ENCODE measurements at places on chromosomes 3 and 15.
A peak's percentile ranks its signal among the peaks of the same experiment; 100 is the strongest.

GRCh38 chr3:18443665-18444594, 18.8 kb upstream of the SATB1 start:
- no peak for DNase-seq

GRCh38 chr3:12719984-12720898, 38.8 kb downstream of the TMEM40 start:
- DNase-seq = peak; percentile 48

DNA sequence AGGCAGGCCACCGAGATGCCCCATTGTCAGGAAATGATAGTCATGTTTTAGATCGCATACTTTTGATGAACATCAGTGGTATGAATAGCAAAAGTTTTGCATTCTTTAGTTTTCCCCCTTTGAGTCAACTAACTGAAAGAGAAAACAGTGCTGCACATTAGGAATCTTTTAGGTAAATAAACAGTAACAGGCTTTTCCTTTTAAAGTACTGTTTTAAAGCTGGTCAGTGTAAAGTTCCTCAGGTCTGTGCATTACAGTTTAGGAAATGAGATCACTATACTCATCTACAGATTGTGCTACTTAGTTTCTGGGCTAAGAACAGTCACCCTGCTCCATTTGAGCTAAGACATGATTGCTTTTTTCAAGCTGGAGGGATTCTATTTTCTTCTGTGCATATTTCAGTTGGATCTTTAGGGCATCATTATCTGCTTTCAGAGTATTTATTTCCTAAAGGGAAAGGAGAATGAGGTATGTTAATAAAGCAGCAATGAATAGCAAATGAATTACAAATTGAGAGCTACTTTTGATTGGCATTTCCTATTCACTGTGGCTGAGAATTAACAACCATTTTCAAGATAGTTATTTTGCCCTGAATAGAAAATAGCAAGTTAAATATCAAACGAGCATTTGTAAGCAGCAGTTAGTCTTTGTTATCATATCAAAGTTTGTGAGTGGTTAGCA, 36.5 kb downstream of the FAM98B start:
- peak; percentile 34 for DNase-seq

GRCh38 chr3:85567071-85567676, 608.4 kb downstream of the CADM2 start:
- no peak for DNase-seq

DNA sequence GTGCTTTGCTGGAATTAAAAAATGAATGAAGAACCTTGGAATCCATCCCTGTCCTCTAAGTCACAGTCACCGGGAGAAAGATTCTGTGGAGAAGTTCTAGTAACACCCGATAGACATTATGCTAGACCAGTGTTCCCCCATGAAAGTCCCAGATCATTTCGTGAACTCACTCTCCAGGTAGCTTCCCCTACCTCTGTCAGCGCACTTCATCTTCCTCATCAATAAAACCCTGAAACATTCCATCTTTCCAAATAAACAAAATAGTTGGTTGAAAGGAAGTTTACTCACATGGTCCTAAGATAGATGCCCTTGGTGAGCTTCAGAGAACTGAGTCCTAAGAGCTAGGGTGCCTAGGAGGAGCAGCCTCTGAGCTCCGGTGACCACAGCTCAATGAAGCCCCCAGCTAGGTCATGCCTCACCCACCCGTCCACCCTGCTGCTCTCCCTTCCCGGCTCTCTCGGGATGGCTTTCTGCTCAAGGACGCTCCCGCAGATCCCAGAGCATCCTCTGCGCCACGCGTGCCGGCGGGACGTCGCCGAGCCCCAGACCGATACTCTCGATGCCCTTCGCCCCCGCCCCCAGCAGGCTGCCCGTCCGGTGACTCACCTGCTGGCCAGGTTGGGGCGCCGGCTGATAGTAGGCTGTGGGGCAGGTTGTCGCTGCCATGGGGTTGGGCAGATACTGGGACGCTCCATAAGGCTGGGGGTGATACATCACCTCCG, 776 bp downstream of the VGLL3 start:
- DNase-seq = no peak

DNA sequence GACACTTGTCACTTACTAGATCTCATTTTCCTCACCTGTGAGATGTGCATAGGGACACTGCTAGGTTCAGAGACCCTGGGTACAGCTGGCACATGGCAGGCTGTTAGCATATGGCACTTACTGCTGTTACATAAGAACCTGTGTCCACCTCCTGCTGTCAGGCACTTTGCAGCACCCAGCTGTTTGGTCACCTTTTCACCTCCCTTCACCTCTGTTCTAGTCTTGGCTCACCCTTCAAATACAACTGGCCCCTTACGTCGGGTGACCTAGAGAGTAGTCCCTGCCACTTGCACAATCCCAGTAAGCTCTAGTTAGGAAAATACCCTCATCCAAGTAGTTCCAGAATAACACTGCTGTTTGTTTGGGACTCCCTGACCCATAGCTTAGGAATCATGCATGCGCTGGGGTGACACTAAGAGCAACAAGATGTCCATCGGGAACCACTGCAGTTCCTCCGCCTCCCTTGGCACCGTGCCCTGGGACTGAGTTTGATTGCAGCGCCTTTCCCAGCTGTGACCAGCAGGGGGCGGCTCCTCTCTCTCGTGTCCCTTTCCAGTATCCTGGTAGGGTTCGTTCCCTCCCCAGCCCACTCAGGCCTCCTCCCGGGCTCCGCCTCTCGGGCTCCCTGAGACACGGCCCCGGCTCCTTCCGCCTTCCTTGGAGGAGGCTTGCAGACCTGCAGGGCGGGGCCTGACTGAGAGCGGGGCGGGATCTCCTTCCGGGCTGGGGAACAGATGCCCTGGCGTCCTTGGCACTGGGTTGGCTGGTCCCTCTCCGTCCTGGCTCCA, 78.6 kb downstream of the ABHD5 start:
- peak; percentile 92 for DNase-seq

DNA sequence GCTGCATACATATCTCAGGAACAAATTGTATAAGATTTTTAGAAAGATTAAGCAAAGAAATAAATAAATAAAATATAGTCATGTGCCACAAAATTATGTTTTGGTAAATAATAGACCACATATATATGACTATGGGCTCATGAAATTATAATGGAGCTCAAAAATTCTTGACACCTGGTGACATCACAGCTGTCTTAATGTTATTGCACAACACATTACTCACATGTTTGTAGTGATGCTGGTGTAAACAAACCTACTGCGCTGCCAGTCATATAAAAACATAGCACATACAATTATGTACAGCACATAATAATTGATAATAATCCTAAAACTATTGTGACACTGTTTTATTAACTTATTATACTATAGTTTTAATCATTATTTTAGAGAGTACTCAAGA, 1159.1 kb downstream of the SI start:
- no peak for DNase-seq

GRCh38 chr3:16183601-16184270, 9.3 kb downstream of the GALNT15 start:
- peak; percentile 79 for DNase-seq

DNA sequence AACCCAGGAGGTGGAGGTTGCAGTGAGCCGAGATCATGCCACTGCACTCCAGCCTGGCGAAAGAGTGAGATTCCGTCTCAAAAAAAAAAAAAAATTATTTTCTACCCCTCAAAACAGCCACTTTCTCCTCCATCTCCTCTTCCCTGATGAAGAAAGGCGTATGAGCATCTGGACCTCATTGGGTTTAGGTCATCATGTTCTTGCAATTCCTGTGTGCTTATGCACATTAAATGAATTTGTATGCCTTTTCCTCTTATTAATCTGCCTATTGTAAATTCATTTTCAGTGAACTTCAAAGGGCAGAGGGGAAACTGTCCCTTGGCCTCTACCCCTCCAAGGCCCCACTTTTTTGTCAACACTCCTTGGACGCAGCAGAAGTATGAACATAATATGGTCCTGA, 117.8 kb downstream of the RPLP1 start:
- no peak for DNase-seq

DNA sequence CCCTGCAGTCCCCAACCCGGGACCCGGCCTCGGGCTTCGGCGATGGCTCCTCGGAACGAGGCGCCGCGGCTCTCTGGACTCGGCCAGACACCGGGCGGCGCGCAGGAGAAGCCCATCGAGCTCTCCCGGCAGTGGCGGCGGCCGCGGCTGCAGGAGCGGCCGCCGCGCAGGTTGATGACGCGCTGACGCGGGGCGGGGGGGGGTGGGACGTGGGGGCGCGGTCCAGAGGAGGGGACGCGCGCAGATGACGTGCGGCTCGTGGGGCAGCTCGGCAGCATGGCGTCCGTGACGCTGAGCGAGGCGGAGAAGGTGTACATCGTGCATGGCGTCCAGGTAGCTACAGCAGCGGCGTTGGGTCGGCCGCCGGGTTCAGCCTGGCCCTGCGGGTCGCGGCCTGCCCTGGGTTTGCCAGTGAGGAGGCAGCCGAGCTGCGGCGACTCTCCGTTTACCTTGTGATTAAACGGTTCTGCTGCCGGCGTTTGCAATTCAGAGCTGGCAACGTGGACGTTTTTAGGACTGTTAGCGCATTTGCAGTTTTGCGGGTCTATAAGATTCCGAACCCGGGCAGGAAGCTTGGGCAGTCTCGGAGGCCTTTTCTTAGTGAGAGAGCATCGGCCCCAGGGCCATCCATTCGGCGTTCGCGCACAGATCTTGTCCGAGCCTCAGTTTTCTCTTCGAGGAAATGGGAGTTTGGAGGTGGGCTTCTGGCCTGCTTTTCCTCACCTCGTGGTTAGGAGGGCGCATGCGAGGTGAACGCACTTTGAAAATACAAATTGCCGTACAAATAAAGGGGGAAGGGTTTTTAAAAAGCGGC, at the start of the genes EXOSC7 and ZDHHC3:
Gene EXOSC7, plus strand, starts transcription at position 243 of the 814 bp plus-strand sequence. Its CDS starts 34 bp downstream, at position 277.
Gene ZDHHC3, minus strand, starts transcription at position 173 of the 814 bp plus-strand sequence. CDS start 16,738 bp downstream, outside the sequence.
- DNase-seq = peak; percentile 70

GRCh38 chr3:197615430-197615829, 59.7 kb upstream of the BDH1 start:
- DNase-seq = no peak

- peak; percentile 11 for DNase-seq
These were observed 13.2 kb upstream of the ADPGK start for GRCh38 chr15:72796515-72797337.

- DNase-seq = no peak
These were observed 7.4 kb upstream of the TMPRSS7 start for GRCh38 chr3:112027142-112027541.

DNA sequence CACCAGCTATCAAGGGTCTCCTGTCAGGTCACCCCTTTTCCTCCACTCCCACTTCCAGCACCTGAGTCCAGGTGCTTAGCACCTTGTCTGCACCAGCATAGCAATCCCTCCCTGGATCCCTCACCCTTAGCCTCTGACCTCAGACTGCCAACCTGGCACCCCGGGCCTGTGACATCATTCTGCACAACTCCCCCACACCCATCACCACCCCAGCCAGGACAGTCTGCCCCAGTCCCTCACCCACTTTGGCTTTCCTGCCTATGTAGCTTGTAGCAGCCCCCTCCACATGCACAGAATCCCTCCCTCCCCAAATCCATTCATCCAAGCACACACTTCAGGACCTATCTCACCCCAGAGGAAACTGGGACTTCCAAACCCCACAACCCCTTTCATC, 819 bp upstream of the PLXNB1 start:
- no peak for DNase-seq

DNA sequence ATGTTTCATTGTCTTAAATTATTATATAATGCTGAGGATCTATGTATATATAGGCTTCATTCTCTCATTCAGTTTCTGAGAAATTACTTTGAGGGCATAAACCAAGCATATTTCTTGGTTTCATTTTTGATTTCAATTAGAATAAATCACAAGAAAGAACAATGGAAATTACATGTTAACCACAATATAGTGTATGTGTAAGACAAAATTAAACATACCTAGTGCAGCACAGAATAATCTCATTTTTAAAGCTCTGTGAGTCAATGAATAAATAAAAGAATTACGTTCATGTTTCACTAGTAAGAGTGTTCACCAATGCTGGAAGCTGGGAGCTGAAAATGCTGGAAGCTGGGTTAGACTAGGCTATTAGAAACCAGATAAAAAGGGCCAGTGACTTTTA, 72.8 kb downstream of the UBE3A start:
- no peak for DNase-seq

DNA sequence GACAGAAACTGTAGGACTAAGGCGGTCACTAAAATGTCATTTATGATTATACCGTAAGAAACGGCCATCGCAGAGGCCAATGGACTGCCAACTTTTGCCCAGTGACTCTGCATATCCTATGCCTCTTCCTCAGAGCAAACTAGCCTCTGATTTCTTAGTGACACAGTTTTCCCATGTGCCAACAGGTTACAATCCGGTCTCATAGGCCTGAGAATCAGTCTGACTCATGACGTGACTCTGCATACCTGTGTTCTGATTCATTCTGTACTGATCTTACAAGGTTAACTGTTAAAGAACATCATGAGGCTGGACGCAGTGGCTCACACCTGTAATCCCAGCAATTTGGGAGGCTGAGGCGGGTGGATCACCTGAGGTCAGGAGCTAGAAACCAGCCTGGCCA, 17.8 kb downstream of the RUBCN start:
- DNase-seq = no peak

DNA sequence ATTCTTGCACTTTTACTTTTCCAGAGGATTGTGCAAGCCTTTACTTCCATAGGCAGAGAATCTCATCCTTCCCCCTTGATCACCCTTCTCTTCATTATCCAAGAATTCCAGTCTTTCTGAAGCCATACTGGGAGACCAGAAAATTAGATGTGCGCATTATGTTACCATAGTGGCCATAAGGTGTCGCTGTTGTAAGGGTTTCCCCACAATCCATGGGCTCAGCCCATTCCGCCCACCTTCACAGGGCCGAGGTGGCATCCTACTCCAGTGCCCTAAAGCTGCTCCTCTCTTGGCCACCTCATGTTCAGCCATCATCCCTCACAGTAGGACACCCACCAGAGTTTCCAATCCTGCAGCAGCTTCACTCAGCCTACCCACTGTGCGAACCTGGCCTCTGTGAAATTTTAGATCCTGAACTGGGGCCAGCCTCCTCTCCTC, 35.0 kb downstream of the CTSH start:
- DNase-seq = no peak

- no peak for DNase-seq
These were observed 86.3 kb downstream of the RSL24D1 start for GRCh38 chr15:55110446-55110845.

DNA sequence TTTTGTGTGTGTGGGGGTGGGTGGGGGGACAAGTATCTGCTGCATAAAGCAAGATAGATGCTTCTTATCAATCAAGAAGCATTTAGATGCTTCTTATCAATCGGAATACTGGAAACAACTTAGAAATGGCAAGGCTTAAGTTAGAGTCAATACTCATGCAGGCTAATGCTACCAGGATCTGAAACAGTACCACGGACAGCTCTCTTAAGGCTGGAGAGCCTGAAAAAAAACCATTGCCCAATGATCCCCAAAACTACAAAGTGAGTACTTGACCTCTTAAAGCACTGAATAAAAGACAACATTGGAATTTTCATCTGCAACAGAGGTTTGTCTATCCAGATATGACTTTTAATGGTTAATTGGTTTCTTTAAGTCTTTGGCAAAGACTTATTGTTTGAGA, 262.3 kb downstream of the GAP43 start:
- no peak for DNase-seq

DNA sequence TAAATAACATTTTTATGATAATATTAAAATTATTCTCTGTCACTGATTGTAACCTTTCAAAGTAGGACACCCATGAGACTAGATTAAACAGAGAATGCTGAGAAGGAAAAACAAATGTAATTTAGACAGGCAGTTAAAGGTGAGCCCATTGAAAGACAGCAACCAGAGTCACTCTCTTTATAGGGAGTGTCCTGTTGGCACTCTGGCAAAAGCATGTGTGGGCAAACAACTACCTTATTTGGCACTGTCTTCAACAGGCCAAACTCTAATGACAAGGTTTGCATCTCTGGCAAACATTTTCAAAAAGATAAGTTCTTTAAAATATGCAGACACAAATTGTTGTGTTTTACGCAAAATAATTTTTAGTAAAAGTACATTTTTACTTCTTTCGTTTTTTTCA, 29.8 kb downstream of the NFKBIZ start:
- DNase-seq = no peak

GRCh38 chr3:38722781-38723568, 73.5 kb upstream of the SCN5A start:
- no peak for DNase-seq

Data from fibroblast of skin of left quadriceps (primary cell).